ENCODE measurements at places on chromosomes 3 and 15. TPM values are rescaled to one million over a fixed set of nuclear protein-coding genes. Genes with fewer than 3 reads are reported as not detected.

Gene PIGZ
- 2.2 TPM for polyA plus RNA-seq

DNA sequence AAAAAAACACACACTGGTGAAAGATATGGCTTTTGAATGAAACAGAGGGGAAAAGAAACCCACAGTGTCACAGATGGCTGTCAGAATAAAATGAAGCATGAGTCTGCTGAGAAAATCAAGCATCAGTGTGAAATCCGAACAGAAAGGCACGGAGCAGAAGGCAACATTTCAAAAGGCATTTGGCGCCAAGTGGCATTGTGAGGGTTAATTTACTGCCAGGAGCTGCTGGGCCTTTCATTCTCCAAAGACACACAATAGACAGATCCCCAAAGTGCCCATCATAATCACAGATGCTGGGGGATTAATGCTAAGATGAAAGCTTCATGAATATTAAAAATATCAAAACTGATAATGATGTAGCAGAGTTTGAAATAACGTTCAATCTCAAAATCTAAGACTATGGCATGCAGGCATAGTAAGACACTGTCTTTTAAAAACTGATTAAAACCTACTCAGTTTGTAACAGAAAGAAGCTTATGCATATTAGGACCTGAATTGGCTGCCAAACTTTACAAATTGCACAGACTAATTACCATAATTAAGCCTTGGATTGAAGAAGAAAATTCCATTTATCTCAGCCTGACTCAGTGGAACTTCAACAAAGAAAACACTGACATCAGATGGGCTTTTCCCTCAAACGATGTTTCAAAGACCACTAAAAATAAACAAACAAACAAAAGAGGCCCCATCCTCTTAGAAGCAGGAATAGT is 589.2 kb downstream of the ROBO1 start:
- DNase-seq, result no peak

- peak; percentile 66 for DNase-seq
Observed at GRCh38 chr3:46065294-46065705, 38.0 kb upstream of the XCR1 start.

Gene ATP13A5
- polyA plus RNA-seq, result 0.22 TPM

- DNase-seq, result no peak
Observed at GRCh38 chr3:118907909-118908308, 126.7 kb downstream of the IGSF11 start.
